ENCODE measurements at places on chromosomes 13 and 19. TPM values are rescaled to one million over a fixed set of nuclear protein-coding genes. Genes with fewer than 3 reads are reported as not detected.

TYROBP gene
- 0.26 TPM for total RNA-seq

PLPP2 gene
- total RNA-seq = 26.6 TPM

ZNF600 gene
- total RNA-seq = 5.0 TPM

ZNF575 gene
- total RNA-seq = 0.26 TPM

GRIN2D gene
- under 0.01 TPM for total RNA-seq
